ENCODE measurements at places on chromosomes 5 and 9.

DNA sequence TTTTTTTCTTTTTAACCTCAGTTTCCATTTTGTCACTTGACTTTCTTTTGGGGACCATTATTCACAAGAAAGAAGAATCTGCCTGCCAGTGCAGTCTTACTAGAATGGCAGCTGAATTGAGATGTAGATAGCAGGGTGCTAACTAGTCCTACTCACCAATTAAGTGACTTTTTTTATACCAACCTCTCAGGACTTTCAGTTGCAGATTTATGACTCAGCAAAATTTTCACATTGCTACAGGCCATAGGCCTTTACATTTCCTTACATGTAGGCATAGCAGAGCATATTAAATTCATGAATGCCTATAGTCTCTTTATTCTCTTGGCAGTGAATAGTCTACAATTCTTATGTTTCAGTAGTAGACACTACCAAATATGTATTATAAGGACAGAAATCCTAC, 54.0 kb upstream of the FKTN start:
- peak; percentile 9 for DNase-seq

GRCh38 chr5:173643964-173644363, 27.5 kb upstream of the BOD1 start:
- no peak for DNase-seq

- no peak for DNase-seq
Measured at GRCh38 chr5:40995801-40996586, 75.1 kb downstream of the MROH2B start.

DNA sequence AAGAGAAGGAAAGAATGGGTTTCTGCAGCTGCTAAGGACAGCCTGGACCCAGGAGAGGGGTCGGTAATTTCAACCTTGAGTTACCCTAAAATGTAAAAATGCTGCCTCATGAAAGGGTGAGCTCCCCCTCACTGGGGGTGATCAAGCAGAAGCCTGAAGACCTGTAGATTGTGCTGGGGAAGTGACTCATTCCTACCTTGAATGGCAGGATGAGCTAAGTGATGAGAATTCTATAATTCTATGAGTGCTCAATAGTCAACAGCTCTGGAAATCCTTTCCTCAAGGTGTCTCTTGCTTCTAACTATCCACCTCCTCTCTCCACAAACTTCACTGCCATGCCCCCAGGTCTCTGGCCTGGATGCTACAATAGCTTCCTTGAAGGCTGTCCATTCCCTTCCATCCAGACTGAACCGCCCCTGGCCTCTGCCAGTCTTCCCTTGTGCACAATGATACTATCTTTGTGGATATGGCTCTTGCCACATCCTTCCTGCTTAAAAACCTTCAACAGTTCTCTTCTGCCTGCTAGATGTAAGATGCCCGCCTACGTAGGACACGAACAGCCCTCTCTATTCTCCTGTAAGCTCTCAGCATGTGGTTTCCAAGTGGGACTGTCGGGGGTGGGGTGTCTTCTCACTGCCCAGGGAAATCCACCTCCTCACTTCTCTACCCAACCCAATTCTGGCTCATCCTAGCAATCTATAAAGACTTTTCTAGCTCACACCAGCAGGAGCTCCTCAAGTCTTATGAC, 50.6 kb downstream of the PTPN3 start:
- DNase-seq: no peak

DNA sequence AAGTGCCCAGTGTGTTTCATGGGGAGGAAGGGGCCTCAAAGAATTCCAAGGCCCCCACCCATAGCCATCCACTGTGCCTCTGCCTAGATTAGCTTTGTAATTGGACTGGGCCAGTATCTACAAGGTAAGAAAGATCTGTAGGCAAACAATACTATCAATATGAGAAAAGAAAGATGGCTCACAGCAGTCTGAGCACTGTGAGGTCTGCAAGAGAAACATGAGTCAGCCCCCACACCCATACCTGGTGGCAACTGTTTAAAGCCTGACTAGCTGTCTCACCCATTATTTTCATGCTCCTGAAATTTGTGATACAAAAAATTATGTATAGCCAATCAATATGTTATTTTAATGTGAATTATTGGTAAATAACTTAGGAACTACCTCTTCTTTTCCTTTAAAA, 10.0 kb upstream of the ZNF483 start:
- no peak for DNase-seq
